ENCODE measurements at places on chromosomes 16 and 17.

GRCh38 chr16:58343562-58343961 is 48.7 kb upstream of the GINS3 start:
- DNase-seq = no peak
- peaks cover 7% of the 10 kb centered on the region for H3K27me3 ChIP-seq
- no peak overlapping the region for H3K4me3 ChIP-seq
- H3K36me3 ChIP-seq = no peaks in the 10 kb centered on the region
- no peak overlapping the region for H3K27ac ChIP-seq

DNA sequence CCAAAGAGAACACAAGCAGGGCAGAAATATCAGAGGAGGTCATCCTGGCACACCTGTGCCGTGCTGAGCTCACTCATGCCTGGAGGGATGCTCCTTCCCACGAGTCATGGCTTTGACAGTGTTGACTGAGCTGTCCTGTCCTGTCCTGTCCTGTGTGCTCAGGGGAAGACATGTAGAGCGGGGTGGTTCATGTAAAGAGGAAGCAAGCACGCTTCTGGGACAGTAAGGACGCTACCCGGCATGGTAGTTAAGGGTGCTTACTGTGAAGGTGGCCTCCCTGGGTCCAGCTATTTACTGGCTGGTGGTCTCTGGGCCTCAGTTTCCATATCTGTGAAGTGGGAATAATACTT is 398 bp downstream of the LGALS9 start:
- H3K4me1 ChIP-seq = peaks cover 16% of the 10 kb centered on the region
- no peaks in the 10 kb centered on the region for H3K27me3 ChIP-seq
- no peak overlapping the region for H3K27ac ChIP-seq
- H3K36me3 ChIP-seq = peaks cover 6% of the 10 kb centered on the region
- no peak overlapping the region for H3K4me3 ChIP-seq

- no peaks in the 10 kb centered on the region for H3K4me1 ChIP-seq
- H3K36me3 ChIP-seq = peaks cover 30% of the 10 kb centered on the region
- no peaks in the 10 kb centered on the region for H3K27me3 ChIP-seq
- no peak overlapping the region for H3K27ac ChIP-seq
Measured at GRCh38 chr16:57022445-57022844, 33.1 kb downstream of the NLRC5 start.

DNA sequence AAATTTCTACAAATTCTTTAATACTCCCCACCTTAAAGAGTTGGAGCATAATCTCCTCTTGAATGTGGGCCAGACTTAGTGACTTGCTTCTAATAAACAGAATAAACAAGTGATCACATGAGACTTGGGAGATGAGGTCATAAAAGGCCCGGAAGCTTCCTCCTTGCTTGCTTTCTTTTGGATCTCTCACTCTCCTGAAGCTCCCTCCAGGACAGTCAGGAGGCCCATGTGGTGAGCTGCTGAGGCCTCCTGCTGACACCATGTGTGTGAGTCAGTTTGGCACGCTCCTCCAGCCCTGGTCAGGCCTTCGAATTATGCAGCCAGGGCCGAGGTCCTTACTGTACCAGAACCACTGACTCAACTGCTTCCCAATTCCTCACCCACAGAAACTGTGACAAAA is 53.2 kb downstream of the NDEL1 start:
- DNase-seq = peak; percentile 93
- H3K27me3 ChIP-seq = no peaks in the 10 kb centered on the region
- H3K4me3 ChIP-seq = no peak overlapping the region

GRCh38 chr16:14409563-14409962 is 220.5 kb downstream of the PARN start:
- no peak overlapping the region for H3K27ac ChIP-seq
- H3K4me3 ChIP-seq = no peak overlapping the region
- no peaks in the 10 kb centered on the region for H3K27me3 ChIP-seq
- H3K36me3 ChIP-seq = no peaks in the 10 kb centered on the region
- peaks cover 3% of the 10 kb centered on the region for H3K4me1 ChIP-seq
- DNase-seq = peak; percentile 97

- peaks cover 49% of the 10 kb centered on the region for H3K4me1 ChIP-seq
- H3K27ac ChIP-seq = no peak overlapping the region
- no peaks in the 10 kb centered on the region for H3K27me3 ChIP-seq
- peak; percentile 57 for DNase-seq
- no peak overlapping the region for H3K4me3 ChIP-seq
- H3K36me3 ChIP-seq = no peaks in the 10 kb centered on the region
Measured at GRCh38 chr17:17691468-17692263, 10.4 kb downstream of the RAI1 start.

All from mesenchymal stem cell (in vitro differentiated cells and primary cell).